GM23248 (cell line): ENCODE measurements at places on chromosomes 12 and 14.
A peak's percentile ranks its signal among the peaks of the same experiment; 100 is the strongest.

GRCh38 chr14:73269729-73270531, 32.6 kb downstream of the PAPLN start:
- no peak for DNase-seq

DNA sequence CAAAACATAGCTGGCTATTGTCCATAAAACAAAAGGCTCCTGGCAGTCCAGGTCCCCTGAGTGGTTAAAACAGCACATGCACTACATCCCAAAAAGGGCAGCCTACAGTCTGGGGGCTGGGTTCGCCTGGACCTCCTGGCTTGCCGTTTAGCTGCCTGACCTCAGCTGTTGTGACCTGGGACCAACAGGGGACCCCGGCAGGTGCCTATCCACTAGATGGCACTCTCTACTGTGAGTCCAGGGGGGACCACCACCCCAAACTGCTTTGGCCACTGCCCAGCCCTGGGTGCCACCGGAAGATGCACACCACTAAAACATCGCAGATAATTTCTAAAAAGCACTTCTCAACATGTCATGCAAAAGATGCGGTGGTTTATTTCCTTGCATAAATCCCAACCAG, 2.9 kb upstream of the RTL1 start:
- DNase-seq: no peak

DNA sequence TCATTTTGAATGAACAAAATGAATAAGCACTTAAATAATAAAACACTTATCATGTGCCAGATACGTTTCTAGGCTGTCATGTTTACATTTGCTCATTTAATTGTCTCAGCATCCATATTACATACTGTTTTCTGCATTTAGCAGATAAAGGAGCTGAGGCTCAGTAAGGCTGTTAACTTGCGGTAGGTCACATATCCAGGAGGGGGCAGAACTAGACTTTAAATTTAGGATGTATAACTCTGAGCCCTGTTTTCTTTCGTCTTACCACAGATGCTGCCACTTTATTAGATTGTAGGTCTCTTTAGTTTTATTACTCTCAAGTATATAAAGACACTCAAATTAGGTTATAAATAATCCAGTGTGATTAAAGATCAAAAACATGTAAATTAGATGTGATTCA, 17.7 kb downstream of the IRAK4 start:
- DNase-seq: peak; percentile 49

GRCh38 chr12:123983822-123984485, 10.9 kb downstream of the ZNF664 start:
- DNase-seq: peak; percentile 85

DNA sequence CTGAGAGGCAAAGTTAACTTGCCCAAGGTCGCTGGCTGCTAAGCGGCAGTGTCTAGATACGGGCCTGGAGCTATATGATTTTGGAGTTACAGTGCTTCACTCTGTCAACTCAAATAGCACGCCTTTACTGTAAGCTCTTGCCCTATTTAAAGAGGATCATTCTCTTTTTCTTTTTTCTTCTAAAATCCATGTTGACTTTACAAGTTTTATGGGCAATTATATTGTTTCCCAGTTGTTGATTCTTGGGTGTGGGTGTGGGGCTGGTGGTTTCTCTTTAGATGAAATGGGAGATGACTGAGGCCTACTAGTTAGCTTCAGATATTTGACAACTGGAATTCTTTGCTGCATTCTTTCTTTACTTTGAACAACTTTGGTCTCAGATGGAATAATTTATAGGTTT, 70.7 kb downstream of the C12orf75 start:
- DNase-seq: no peak

DNA sequence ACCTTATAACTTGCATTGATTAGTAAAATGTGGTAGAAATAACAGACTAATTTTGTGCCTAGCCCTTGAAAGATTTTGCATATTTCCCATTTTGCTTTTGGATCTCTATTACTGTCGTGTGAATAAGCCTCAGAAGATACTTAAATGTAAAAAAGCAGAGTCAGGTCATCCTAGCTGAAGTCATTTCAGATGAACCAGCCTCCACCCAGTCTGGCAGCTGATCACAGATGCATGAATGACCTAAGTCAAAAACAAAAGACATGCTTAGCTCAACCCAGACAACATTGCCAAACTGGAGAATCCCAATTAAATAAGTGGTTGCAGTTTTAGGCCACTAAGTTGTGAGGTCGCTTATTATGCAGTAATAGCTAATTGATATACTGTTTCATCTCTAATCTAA, 349.9 kb downstream of the C12orf50 start:
- peak; percentile 47 for DNase-seq
